NCI-H524 (cell line): ENCODE measurements at places on chromosomes 4 and X.

DNA sequence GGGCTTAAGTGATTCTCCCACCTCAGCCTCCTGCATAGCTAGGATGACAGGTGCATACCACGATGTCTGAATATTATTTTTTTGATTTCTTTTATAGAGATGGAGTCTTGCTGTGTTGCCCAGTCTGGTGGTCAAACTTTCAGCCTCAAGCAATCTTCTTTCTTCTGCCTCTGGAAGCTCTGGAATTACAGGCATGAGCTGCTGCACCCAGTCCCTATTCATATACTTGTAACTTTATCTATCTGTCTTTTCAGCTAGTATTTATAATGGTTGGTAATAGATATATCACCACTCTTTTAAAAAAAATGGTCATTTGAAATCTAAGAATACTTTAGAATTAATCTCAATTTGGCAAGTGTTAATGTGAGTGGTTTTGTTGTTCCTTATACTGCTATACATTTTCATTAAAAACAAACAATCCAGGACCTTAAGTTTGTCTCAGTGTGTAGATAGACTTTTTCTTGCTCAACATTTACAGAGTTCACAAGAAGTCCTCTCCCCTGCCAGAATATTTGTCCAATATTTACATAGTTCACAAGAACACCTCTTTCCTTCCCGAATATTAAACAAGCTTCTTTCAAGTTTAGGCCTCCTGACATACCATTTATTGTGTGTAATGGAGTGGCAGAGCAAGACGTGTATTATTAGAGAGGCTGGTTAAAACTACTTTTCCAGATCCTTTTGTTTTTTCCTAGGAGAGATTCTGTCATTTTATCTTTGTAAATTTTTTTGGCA is 1197.4 kb upstream of the ADGRL3 start:
- no peak for DNase-seq

GRCh38 chr4:185945906-185946305 is 123.0 kb upstream of the TLR3 start:
- DNase-seq: peak; percentile 2

- no peak for DNase-seq
These were observed 1.2 kb upstream of the PDS5A start for GRCh38 chr4:39978904-39979303.

DNA sequence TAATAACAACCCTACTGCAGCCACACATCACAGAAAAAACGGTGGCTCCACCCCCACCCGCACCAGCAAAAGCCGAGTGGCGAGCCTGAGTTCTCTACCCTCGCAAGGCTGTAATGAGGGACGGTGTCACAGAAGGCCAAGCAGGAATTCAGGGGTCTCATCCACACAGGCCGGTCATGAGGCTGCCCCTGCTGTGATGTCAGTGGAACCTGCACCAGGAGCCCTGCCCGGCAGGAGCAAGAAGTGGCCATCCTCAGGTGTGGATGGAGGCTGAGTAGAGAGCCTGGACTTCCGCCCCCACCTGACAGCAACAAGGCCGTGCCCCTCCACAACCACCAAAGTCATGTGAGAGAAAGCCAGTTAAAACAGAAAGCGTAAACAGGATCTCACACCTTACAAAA is 20.6 kb downstream of the LYAR start:
- DNase-seq: no peak

- DNase-seq: no peak
These were observed 341.2 kb upstream of the BOD1L1 start for GRCh38 chr4:13968723-13969122.

GRCh38 chrX:17706676-17707075 is 30.6 kb upstream of the SCML1 start:
- no peak for DNase-seq

- no peak for DNase-seq
These were observed 214.8 kb downstream of the DHX15 start for GRCh38 chr4:24369507-24370029.

DNA sequence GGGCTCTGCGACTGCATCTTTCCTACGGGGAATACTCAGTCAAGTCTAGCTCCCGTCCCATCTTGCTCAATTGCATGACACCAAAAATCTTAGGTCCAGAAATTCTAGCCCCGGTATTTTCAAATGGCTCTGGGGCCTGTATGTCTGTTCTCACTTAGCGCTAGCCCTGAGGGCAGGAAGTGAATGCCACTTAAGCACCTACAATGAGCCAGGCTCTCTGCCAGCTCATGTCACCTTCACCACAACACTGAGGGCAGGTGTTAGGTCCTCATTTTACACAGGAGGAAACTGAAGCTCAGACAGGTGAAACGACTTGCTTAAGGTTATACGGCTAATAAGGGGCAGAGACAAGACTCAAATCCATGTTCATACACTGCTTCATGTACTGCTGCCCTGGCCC is 282.8 kb downstream of the PPP1R2C start:
- no peak for DNase-seq

DNA sequence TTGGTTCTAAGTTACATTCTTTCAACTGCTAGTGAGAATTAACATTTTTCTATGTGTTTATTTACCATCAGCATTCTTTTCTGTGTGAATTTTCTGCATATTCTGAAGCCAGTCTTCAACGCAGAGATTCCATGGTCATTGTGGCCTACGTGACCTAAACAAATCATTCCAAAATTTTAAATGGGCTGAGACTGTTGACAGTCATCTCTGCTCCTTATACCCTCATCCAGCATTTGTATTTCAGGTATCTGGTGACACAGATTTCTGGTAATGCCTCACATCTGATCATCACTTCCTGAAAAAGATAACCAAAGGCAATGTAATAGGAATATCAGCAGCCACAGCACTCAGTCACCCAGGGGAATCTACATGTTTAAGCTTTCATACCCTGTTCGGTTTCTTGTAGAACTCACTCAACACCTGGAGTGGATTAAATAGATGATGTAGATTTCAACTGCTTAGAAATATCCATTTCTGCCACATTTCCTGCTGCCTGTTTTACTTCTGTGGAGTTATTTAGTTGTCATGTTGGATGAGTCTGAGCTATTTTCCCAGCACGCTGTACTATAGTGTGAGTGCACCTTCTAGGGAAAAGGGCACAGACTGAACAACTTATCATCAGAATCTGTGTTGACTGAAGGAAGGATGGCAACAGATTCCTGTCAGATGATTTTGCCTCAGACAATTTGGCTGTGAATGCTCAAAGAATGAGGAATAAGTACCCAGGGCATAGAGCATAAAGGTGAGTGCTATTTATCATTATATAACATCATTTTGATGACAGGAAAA is 73.0 kb upstream of the HPGD start:
- DNase-seq: no peak

- DNase-seq: no peak
These were observed 448.2 kb upstream of the FAT1 start for GRCh38 chr4:187171706-187172339.

- no peak for DNase-seq
These were observed 288.3 kb downstream of the ZNF674 start for GRCh38 chrX:46256875-46257274.

GRCh38 chr4:110902500-110902899 is 279.6 kb upstream of the PITX2 start:
- DNase-seq: no peak

- no peak for DNase-seq
These were observed 103.2 kb downstream of the ENPP6 start for GRCh38 chr4:184114431-184114830.

DNA sequence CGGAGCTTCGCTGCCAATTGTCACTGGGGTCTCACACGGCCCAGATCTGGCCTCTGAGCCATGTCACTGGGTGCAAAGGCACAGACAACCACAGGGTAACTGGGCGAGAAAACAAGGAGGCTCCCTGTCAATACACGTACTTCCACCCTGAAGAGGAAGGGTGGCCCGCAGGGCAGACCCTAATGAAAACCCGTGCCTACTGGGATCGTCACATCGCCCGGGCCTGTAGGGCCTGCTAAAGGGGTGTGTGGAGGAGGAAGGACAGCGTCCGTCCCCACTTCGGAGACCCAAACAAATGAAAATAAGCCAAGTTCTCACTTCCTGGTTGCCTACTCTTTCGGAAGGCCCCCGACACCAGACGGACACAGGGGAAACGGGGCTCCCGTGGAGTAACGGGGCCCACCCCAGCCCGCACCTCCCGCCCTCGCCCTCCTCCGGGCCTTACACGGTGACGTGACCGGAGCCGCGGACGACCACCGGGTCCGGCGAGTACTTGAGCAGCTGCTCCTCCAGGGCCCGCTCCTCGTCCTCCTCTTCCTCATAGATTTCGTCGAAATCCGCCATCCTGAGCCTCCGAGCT is 578 bp downstream of the CHIC2 start:
- DNase-seq: peak; percentile 18

DNA sequence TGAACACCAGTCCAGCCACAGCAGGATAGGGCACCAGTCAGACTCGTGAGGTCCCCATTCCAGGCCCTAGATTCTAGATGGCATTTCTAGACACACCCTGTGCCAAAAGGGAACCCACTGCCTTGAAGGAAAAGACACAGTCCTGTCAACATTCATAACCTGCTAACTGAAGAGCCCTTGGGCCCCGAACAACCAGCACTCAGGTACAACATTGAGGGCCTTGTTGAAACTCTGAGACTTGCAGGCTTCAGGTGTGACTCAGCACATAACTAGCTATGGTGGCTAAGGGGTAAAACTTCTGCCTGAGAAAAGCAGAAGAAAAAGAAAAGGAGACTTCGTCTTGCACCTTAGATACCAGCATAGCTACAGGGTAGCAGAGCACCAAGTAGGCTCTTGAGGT is 252.9 kb upstream of the GRID2 start:
- DNase-seq: no peak
